ENCODE measurements at places on chromosomes 2 and 18.

DNA sequence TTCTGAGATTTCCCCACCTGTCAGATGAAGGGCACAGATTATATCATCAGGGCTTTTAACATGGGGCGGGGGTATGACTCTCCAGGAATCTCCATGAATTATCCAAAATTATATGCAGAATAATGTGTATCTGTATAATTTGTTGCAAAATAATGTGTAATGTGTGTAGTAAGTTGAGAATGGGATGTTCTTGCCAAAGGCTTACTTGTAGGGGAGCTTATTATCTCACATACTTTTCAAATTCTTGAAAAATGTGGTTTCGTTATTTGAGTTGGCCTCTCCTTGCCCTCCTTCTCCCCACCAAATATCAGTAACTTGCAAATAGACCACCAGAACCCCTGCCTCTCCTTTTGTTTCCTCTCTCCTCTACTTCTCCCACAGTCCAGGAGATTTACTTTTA lies 35.6 kb downstream of the UBR3 start:
- no peak for DNase-seq

DNA sequence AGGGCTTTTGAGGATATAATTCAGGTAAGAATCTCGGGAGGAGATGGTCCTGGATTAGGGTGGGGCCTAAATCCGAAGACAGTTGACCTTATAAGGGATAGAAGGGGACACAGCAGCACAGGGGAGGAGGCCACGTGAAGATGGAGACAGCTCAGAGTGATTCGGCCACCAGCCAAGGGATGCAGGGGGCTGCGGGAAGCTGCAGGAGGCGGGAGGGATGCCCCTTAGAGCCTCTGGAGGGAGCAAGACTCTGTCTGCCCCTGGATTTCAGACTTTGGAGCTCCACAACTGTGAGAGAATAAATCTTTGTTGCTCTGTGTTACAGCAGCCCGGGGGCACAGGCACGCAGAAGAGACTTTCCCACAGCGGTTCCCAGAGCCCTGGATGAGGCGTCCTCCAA lies 143.7 kb downstream of the ASB1 start:
- DNase-seq = no peak

GRCh38 chr18:51654488-51655326 lies 457.2 kb upstream of the MEX3C start:
- DNase-seq = no peak

DNA sequence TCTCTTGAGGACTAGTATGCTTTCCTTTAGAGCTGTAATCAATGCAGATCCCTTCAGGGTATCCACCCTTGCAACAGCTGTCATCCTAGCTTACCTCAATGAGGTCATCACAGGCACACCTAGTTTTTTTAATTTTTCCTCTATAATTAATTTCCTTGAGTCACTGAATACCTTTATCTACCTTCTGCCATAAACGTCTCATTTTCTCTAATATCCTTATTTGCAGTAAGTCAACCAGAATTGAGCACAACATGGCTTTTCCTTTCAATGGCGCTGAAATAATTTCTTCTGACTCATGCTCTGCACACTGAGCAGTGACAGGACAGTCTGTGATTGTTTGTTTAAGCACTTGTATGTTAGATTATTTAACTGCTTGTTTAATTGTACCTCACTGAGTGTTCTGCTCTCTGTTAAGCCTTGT lies 49.4 kb downstream of the ETAA1 start:
- DNase-seq = peak; percentile 45

- DNase-seq = no peak
Observed at GRCh38 chr2:38608755-38609154, 6.0 kb upstream of the HNRNPLL start.

- DNase-seq = no peak
Observed at GRCh38 chr2:159963700-159964099, 98.7 kb downstream of the PLA2R1 start.

GRCh38 chr18:44541159-44541558 lies 139.5 kb upstream of the SETBP1 start:
- DNase-seq = no peak

DNA sequence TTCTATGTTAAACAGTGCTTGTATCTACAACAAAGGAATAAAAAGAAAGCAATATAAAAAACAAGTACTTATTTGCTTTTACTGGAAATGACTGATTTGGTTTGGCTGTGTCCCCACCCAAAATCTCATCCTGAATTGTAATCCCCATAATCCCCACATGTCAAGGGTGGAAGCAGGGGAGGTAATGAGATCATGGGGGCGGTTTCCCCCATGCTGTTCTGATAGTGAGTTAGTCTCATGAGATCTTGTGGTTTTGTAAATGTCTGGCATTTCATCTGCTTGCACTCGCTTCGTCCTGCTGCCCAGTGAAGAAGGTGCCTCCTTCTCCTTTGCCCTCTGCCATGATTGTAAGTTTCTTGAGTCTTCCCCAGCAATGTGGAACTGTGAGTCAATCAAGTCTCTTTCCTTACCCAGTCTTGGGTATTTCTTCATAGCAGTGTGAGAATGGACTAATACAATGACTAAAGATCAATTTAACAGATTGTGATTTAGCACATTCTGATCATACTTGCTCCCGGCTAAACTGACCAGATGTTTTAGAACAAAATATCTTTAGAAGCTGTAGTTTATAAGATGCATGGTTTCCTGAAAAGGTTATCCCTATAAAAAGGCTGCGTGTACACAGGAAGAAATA lies 19.9 kb downstream of the PTH2R start:
- no peak for DNase-seq

- DNase-seq = no peak
Observed at GRCh38 chr2:223880796-223881195, 43.4 kb upstream of the AP1S3 start.

DNA sequence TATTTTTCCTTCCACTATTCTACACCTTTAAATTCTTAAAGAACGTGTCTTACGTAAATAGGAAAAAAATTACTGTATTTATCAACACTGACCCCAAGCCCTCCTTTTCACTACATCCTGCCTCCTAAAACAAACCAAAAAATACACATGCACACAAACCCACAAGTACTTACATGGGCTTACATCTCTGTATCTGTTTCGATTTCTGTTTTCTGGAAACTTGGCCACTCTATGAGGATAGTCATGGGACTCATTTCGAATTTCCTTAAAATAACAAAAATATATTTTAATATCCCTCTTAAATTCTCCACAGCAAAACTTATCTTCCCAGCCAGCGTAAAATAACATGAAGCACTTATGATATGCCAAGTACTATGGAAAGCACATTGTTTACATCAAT lies 25.0 kb downstream of the PTPN2 start:
- DNase-seq = no peak

GRCh38 chr18:12315490-12315889 lies 7.4 kb downstream of the TUBB6 start:
- DNase-seq = no peak

- DNase-seq = no peak
Observed at GRCh38 chr2:156818944-156819343, 382.8 kb downstream of the GPD2 start.

- no peak for DNase-seq
Observed at GRCh38 chr2:159226059-159226461, 60.4 kb downstream of the WDSUB1 start.

GRCh38 chr2:239293775-239294430 lies 106.9 kb downstream of the HDAC4 start:
- no peak for DNase-seq

DNA sequence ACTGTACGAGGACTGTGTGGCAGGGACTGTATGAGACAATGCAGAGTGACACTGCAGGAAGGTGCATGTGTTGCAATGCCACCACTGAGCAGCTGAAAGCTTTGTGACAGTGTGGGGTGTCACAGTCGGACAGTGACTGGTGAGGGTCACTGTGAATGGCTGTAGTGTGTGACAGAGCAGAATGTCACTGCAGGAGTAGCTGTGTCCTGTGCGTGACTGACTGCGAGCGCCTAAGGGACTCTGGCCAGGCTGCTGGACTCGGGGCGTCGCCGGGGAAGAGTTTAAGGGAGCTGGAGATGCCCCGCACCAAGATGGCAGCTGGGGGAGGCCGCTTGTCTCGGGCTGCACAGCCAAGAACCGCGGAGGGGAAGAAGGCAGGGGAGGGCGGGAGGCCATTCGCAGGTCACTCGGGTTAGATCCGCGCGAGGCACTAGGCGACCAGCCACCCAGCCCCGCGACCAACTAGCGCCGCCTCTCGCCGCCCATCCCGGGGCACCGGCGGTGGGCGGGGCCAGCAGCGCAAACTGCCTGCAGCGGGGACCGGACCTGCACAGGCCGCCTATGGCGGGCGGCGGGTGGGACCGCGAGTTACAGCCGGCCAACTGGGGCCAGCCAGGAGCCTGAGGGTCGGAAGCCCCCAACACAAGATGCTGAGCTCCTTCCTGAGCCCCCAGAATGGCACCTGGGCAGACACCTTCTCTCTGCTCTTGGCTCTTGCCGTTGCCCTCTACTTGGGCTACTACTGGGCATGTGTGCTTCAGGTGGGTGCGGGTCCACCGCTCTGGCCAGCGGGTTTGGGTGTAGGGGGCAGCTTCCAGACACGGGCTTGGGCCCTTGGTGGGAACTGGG lies at the start of gene ABHD1:
ABHD1 (plus strand) TSS at position 514 of the 849 bp plus-strand sequence; CDS start at position 648, 134 bp downstream.
- DNase-seq = peak; percentile 42

DNA sequence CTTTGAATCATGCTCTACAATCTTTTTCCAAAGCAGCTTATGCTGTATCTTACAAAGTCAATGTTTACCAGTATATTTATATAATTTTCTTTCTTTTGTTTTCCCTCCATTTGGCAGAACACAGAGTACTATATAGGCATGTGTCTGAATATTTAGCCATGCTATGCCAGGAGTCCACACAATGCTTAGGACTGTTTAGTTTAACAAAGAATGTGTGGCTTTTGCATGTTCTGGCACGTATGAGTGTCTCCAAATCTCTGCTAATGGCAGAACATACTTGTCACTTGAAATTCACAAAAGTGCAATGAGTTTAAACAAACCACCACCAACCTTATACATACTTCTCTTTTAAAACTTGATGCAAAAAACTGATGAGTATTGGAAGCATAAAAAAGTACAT lies 268.0 kb downstream of the NR4A2 start:
- DNase-seq = no peak

DNA sequence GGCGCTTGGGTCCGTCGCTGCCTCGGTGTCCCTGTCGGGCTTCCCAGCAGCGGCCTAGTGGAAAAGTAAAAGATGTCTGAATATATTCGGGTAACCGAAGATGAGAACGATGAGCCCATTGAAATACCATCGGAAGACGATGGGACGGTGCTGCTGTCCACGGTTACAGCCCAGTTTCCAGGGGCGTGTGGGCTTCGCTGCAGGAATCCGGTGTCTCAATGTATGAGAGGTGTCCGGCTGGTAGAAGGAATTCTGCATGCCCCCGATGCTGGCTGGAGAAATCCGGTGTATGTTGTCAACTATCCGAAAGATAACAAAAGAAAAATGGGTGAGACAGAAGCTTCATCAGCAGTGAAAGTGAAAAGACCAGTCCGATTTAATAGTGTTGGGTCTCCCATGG lies 8.0 kb downstream of the HES6 start:
- no peak for DNase-seq

GRCh38 chr2:96305979-96306308 lies 598 bp upstream of the SNRNP200 start:
- DNase-seq = peak; percentile 43

DNA sequence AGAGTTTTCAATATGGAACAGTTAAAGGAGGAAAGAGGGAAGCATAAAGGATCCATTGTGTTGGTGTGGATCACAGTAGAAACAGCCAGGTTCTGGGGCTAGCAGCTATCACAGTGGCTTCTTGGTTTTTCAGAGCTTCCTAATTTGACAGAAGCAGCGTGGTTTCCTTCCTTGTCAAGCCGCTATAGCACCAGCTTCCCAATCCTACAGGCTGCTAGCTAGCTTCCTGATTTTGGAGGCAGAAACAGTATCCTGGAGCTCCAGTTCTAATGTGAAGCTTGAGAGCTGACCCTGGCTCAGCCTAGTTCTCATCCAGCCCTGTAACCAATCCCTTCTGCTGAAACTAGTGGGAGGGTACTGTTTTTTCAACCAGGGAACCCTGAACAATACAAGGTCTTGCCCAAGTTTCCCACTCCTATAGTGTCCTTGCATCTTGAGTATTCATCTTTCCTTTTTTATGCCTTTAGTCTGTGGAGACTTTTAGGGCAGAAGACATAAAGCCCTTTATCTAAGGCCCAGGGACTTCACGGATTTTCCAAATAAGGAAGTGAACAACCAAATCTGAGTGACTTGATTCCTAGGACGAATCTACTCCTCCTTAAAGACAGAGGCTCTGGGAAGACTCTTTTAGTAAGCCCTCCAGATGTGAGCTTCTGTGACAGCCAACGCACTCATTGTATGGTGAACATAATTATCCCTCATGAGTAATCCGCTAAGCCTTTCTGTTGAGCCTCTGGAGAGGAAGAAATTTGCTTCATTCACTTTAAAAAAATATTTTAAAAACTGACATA lies 33.8 kb downstream of the CCDC93 start:
- DNase-seq = no peak

GRCh38 chr2:37672104-37672869 lies 845 bp upstream of the CDC42EP3 start:
- peak; percentile 99 for DNase-seq
